Suppressor macrophage treated with lipopolysaccharide for 1 hour (primary cell): ENCODE measurements at places on chromosomes 6 and 20.

GRCh38 chr6:47071681-47072080, 29.5 kb upstream of the ADGRF1 start:
- no peak for DNase-seq

GRCh38 chr6:56232436-56232835, 14.9 kb downstream of the COL21A1 start:
- DNase-seq: no peak

DNA sequence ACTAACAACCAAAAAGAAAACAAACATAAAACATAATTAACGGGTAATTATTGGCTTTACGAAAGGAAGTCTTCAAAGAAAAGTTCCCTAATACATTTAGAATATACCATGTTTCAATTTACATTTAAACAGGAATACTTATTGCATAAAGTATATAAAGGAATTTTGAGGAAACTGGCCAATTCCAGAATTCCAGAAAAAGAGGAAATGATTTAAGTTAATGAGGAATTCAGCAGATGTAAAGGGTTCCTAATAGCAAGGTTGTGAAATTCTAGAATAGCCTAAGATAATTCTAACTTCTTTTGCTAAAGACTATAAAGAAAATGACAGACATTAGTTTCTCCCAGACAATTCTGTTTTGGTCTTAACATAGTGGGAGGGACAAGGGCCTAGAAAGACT, 35.0 kb downstream of the DTNBP1 start:
- no peak for DNase-seq

DNA sequence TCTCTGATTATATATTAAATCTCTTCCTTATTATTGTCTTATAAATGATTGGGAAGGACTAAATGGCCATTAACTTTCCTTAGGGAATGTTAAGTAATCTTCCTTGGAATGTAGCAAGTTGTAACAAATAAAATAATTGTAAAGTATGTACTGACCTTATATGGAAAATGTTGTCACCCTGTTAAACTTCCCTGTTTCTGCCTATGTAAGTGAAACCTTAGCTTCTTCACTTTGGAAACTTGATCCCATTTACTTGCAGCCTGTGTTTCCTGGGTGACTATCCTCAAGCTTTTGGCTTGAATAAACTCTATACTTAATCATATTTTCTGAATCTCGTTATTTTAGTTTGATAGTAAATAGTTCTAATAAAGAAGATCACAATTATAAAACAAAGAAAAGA, 519.5 kb upstream of the PTCHD4 start:
- no peak for DNase-seq

DNA sequence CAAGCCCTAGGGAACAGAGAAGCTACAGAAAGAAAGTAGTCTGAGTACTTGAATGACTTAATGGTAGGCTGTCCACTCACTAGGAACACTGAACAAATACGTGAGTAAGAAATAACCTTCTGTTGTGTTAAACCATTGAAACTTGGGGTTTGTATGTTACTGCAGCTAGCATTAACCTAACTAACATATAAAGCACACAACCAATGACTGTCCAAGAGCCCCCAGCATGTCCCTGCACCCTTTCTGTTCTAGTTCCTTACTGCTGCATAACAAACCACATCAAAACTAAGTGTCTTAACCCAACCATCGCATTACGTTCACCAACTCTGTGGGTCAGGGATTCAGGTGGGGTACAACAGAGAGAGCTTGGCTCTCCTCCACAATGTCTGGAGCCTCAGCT, 10.5 kb upstream of the RNF8 start:
- no peak for DNase-seq

- DNase-seq: no peak
Observed at GRCh38 chr20:40958598-40958997, 70.0 kb upstream of the TOP1 start.

- DNase-seq: no peak
Observed at GRCh38 chr6:120447605-120448004, 886.7 kb downstream of the TBC1D32 start.

DNA sequence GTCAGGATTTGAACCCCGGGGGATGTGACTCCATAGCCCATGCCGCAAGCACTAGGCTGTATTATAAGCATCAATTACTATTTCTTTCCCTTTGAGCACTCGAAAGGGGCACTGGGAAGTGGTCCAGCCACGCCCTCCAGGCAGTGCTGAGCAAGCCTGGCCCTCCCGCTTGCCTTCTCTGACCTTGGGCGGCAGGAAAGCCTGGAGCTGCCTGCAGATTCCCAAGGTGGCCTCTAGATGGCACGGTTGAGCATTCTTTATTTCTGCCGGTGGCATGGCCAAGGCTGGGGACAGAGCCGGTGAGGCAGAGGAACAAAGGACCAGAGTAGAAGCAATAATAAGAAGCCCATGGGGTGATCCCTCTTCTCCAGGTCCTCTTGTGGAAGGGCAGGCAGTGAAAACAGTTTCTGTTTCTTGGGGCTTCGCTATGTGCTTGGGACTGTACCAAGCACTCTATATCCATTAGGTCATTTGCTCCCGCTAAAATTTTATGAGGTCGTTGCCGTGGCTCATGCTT, 32.0 kb downstream of the ARHGAP40 start:
- peak; percentile 77 for DNase-seq

GRCh38 chr20:37356387-37356786, 10.4 kb downstream of the SRC start:
- DNase-seq: no peak

GRCh38 chr6:133837801-133838349, 51.0 kb upstream of the TCF21 start:
- DNase-seq: peak; percentile 68

DNA sequence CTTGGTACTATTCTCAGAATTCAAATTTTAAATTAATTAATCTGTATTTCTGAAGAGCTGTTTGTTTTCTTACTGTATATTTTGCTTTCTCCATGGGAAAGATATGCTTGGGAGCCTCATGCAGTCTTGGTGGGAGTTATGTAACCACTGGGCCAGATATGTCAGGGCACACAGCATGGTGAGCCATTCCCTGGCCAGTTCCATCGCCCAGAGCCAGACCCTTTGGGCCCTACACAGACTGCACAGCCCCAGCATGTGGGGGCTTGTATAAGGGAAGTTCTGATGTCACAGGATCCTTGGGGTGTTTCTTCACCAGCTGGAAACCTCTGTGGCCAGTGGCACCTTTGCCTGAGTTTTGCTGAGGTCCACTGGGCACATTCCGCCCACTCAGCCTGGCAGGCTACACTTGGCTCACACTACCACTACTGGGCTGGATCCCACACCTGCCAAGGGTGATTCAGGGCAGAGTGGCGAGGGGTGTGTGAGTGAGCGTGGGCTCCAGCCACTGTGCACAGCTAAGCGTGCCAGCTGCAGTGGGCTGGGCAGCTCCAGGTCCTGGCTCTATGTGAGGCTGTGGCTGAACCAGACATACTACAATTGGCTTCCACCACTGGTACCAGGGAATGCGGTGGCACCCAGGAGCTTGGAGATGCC, 293.5 kb downstream of the ARHGAP18 start:
- DNase-seq: no peak

GRCh38 chr20:40575851-40576250, 113.2 kb downstream of the MAFB start:
- DNase-seq: peak; percentile 32

- DNase-seq: no peak
Observed at GRCh38 chr6:24340998-24341938, 16.6 kb downstream of the DCDC2 start.

DNA sequence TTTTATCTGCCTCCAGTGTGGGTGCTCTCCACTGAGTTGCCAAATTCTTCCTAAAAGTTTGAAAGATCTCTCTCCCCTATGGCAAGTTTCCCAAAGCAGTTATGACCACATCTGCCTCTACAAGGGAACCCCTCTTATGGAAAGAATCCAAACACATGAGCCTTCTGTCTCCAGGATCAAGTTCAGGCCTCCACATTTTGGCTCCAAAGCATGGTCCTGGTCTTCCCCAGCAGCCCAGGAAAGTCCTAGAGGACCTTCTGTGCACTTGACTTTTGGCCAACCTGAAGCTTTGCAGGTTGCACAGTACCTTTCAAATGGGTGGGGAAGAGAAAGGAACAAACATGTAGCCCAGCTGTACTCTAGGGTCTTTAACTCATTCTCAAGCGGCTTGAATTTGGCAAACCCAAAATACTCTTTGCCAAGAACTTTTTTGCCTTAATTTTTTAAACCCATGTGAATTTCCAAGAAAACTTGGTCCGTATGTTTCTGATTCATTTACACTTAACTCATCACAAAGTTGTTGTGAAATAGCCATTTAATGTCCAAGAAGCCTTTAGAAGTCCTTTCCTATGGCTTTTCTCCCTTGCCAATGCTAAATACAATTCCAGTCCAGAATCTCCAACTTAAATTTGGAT, 240.1 kb upstream of the TBX18 start:
- DNase-seq: no peak

DNA sequence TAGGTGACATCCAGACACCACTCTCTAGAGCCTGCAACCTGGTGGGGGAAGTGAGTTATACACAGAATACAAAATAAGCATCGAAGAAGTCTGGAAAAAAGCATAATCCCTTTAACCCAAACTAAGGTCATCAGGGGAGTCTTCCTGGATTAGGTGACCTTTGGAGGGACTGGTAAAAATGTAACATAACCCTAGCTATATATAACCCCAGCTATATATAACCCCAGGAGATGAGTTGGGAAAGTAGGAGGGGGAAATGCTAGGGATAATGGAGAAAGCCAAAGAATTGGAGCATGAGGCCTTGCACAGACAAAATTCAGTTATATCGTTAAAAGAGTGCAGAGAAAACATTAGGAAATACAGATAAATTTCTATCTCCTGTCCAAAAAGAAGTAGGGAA, 164.8 kb downstream of the QRSL1 start:
- no peak for DNase-seq

DNA sequence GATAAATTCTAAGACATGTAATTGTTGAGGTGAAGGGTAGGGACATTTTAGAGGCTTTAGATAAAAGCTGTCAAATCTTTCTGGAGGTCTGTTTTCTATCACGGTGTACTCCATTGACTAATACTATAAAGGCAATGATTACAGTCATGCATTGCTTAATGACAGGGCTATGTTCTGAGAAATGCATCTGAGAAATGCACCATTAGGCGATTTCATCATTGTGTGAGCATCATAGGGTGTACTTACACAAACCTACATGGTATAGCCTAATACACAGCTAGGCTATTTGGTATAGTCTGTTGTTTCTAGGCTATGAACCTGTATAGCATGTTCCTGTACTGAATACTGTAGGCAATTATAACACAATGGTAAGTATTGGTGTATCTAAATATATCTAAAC, 71.3 kb upstream of the FYN start:
- DNase-seq: peak; percentile 61

DNA sequence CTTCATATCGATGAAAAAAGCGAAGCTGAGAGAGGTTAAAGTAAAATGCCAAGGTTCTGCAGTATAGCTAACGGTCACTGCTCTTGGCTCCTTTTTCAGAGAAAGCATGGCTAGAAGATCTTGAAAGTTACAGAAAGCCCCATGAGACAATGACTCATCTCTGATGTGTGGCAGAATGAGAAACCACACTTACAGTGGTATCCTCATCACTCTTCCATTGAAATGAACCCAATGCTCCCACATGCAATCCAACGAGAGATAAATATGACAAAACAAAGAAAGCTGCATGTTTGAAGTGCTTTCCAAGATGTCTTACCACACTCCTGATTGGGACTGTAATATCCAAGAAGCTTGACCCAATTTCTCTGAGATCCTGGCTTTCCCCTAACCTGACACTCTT, 694.9 kb downstream of the PRKN start:
- no peak for DNase-seq

DNA sequence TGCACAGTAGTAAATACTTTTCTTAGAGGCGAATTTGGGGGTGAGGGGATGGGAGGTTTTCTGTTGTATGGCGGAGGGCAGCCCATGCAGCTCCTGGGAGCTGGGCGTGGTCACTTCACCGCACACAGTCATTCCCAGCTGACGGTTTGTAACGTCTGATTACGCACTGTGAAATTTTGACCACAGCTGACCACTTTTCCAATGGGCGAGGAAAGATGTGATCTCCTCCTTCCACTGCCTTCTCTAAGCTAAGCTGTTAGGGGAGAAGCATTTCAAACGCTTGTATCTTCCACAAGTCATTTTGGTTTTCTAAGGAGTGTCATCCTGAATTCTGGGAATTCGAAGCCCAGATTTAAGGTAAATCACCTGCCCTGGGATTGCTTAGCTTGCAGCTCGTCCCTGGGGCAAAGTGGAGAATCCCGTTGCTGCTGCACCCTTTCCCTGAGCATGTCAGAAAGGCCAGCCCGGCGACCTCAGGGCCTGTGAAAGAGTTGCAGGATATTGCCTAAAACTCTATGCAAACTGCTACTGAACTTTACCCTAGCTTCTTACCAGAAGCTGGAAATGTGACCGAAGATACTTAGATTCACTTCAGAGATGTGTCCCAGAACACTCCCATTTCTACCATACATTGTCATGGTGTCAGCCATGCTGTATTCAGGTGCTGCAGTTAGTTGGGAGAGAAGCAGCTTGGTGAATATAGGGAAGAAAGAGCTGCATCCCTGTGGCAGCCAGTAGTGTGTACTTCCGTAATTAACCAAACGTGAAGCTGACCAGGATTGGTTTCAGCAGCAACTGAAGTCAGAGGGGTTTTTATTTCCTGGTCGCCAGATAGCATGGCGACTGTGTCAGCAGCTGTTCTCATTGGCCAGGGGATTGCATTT, 58.9 kb downstream of the RREB1 start:
- peak; percentile 87 for DNase-seq

DNA sequence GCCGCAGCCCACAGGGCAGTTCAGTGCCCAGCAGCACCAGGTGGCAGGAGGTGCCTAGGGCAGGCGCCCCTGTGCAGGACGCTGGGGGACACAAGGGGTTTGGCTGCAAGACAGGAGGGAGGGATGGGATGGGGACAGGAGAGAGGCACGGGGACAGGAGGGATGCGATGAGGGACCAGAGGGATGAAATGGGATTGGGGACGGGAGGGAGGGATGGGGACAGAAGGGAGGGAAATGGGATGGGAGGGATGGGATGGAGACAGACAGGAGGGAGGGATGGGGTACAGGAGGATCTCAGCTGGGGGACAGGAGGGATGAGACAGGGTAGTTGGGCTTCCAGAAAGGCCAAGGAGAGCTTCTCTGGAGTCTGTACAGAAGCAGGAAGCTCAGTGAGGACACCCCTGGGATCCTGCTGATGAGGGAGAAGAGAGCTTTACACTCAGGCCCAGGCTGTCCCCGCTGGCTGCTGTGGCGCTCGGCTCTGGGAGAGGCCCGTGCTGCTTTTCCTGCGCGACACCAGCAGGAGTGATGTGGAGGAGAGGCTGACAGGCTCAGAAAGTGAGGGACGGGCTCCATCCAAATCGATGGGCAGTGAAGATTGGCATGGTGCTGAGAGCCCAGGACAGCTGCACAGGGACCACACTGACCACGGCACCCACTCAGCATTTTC, 400.8 kb downstream of the SMOC2 start:
- DNase-seq: no peak
